Stimulated activated CD8-positive, alpha-beta memory T cell treated with anti-CD3 and anti-CD28 coated beads, Interleukin-12 subunit alpha, Interleukin-12 subunit beta, amount 100 ng/mL, for 4 hours (primary cell): ENCODE measurements at places on chromosomes 4 and X.

DNA sequence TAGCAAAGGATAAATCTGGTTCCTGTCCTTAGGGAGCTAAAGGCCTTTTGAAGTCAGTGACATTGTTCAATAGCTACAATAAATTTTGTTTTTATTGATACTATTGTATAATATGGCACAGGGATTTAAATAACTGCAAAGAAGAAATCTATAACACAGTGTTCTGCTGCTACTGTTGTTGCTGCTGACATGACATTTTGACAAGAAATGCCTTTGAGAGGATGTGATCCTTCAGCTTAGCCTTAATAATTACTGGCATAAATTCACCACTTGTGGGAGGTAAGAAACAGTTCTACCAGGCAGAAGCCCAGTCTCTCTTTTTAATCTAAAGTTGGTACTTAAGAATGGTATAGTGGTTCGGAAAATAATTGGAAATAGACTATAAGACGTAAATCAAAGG is 4.1 kb downstream of the SULT1E1 start:
- no peak for DNase-seq

DNA sequence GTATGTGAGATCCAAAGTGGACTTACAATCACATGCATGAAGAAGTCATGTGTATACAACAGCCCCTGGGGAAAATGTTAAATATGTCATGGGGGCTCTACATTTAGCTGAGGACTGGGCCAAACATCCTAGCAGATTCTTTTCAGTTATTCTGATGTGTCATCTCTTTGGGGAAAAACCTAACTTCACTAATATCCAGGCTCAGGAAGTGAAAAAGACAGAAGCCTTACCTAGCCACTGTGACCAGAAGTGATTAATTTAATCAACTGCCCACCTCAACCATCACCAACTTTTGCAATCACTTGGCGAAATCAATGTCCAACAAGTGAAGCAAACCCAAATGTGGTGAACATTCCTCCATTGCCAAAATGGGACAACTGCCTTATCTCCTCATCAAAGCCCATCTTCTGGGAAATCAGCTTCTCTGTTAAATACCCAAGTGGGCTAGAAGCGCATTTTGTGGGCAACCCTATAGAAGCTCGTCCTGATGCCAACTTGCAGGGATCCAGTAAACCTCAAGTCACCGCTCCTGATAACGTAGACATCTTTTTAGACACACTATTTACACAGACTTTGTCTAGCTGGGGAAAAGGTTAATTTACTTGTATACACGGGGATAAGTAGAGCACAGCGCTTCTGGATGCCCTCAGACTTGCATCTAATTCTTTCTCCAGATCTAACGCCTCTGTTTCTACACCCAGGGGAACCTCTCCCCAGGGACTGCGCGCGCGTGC is 1.4 kb upstream of the HHIP start:
- DNase-seq: no peak

DNA sequence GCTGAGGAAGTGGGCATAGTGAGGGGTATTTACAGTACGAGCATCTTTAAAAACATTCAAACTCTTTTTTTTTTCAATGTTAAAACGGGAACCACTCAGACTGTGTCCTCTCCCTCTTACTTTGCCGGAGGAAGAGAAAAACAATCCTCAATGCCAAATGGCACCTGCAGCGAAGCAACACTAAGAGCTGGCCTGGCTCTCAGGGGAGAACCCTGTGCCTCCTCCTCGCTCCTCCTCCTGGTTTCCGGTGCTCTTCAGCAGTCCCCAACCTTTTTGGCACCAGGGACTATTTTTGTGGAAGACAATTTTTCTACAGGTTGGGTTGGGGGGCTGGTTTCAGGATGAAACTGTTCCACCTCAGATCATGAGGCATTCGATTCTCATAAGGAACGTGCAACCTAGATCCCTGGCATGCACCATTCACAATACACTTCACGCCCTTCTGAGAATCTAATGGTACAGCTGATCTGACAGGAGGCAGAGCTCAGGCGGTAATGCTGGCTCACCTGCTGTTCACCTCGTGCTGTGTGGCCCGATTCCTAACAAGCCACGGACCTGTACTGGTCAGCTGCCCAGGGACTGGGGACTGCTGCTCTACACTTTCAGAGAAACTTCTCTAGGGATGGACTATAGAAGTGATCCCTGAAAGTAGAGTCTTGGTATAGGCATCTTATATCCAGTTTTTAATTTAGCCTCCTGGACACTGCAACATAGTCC is 404.1 kb downstream of the RAPGEF2 start:
- DNase-seq: no peak

GRCh38 chr4:38313999-38314561 is 349.9 kb upstream of the KLF3 start:
- no peak for DNase-seq

- no peak for DNase-seq
Observed at GRCh38 chrX:2243913-2244460, 256.8 kb downstream of the DHRSX start.

- DNase-seq: no peak
Observed at GRCh38 chrX:136395271-136395670, 92.5 kb upstream of the BRS3 start.

GRCh38 chr4:87423317-87424098 is 1.1 kb downstream of the NUDT9 start:
- DNase-seq: no peak

DNA sequence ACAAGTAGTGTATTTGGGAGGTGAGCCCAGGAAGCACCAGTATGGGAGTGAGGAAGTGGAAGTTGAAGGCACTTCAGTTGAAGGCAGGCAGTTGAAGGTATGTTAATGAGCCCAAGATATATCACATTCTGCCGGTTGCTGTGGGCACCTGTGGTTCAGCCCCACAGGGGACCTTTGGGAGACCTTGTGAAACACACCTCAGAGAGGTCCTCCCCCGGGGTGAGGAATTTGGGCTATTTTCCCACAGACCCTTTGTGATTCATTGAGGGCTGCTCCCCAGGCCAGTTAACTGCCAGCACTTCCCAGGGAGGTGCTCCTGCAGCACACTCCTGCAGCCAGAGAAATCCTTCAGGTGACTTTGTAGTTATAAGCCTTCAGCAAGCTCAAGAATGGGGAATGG is 45.9 kb downstream of the PTCHD1 start:
- no peak for DNase-seq

DNA sequence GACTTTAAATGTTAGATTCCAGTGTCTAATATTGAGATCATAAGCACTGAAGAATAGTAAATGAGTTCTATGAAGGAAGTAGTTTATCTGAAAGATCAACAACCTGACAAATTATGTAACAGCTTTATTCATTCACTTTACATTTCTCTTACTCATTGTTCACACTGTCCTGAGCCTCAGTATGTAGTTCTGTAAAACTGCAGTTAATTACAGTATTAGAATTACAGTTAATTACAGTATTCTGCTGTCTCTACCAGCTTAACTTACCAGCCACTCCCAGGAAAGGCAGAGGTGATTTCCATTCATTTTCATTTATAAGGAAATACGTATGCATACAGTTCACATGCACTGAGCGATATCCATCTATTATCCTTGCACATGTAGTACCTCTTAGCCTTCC is 32.7 kb downstream of the NFKB1 start:
- DNase-seq: no peak

DNA sequence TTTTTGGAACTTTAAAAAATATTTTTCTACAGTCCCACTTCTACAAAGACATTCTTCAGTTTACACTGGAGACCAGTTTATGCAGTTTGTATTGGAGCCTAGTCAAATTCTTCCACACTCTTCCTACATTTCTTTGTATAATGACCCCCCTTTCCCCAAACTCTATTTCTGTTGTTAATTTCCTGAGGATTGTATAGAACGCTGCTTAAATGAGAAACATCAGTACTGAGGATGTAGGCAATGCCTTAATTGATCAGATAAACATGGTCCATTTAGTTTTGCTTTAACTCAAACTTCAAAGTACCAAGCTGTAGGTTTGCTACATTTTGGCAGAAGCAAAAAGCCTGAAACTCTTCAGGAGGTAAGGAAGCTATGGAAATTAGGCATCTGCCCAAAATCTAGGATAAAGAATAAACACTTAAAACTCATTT is 155.5 kb downstream of the SLC7A11 start:
- DNase-seq: no peak

DNA sequence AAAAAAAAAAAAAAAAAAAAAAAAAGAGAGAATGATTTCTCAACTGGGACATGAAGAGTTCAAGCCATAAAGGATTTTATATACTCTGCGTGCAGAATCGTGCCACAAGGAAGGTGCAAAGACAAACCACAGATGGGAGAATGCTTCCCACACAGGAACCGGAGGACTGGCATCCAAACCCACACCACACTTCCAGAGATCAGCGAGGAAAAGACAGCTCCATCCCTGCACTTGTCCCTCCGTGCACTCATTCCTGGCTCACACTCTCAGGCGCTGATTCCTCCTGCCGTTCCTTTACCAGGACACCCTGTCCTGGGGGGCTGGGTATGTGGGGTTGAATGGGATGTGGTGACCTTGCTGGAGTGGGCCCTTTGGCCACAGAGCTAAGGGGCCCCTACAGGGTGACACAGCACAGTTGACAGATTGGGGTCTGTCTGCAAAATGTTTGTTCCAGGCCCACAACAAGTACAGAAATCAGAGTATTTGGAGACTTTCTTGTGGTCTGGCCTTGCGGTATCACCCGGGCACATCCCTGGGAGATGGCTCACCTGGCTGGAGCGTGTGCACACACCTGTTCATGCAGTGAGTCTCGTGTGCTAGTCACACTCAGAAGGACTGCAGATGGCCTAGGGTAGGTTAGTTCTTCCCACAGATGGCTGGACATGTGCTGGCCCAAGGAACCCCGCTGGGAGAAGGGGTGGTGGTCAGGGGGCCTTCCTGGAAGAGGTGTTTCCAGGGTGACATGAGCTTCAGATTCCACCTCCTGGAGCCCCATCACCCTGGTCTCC is 55.4 kb upstream of the GPR78 start:
- DNase-seq: no peak

DNA sequence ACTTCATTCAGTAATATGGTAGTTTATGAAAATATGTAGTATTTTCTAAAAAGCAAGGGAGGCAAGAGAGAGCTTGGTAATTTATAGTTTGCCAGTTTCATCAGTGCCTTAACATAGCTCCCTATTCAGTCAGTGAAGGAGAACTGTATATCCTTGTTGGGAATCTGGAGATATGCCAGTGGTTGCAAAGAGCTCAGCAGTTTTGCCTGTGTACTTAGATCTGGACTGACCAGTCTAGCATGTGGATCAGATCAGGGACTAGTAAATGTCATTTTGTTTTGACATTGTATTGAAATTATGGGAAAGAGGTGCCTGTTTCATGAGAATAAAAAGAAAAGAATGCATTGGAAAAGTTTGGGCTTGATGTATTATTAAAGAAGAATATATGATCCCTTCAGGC is 88.6 kb downstream of the ZIC3 start:
- no peak for DNase-seq

DNA sequence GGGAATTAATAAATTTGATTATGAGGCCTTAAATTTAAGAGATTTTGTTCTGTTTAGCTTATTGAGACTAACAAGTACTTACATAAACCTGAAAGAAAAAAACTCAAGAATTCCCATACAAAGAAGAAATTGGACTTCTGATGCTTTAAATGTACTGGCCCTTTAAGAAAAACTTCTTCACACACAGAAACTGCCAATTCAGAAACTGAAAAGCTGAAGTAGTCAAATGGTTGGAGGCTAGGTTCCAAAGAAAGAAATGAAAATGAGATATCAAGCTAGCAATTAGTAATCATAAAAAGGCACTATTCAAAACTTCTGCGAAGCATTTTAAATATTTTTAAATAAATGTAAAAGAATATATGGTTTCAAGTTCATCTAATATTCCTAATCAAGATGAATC is 151.3 kb downstream of the THOC2 start:
- no peak for DNase-seq

DNA sequence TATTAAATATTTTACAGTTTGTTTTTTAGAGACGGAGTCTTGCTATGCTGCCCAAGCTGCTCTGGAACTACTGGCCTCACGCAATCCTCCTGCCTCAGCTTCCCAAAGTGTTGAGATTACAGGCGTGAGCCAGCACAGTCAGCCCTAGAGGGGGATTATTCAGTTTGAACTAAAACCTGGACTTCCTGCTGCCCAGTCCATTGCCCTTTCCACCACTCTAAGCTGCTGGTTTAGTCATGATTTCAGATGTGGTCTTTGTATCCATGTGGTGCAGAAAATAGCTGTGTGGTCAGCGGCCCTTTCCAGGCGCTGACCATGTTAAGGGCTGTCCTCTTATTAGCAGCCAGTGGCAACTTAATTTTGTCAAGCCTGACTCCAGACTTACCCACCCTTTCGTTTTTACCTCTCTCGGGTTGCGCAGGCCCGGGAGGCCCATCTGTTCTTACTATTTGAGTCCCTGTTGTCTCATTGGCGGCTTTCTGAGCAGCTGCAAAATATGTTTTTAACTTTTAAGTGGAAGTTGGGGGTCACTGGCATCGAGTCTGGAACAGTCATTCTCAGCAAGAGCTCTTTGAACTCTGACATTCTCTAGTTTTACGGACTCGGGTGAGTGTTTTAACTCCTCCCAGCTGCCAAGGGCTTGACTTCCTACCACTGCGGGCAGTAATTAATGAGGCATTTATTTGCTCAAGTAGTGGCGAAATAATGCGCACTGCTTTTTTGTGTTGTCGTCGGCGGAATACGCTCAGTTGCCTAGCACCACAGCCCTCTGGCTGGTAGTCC is 773 bp upstream of the VMA21 start:
- DNase-seq: no peak

GRCh38 chr4:16730522-16731205 is 167.8 kb downstream of the LDB2 start:
- DNase-seq: no peak

DNA sequence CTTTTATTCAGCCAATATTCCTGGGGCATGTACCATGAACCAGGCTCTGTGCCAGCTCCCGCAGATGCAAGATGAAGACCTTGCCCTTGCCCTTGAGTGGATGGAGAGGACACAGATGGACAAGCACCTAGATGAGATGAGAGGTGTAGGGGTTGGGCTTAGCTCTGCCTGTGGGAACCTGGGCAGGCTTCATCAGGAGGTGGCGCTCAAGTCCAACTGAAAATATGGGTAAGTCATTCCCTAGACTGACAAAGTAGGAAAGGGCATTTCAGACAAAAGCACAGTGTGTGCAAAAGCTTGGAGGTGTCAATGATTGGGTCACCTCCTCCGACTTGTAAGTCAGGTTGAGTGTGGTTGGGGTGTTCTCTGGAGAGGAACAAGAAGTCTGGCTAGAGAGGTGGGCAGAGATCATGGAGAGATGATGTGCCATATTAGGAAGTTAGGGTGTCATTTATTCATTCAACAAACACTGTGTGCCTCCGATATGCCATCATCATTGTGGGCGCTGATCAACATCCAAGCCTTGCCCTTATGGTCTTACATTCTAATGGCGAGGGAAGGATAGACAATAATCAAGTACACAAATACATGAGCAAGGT is 64.6 kb downstream of the ANAPC4 start:
- DNase-seq: no peak

DNA sequence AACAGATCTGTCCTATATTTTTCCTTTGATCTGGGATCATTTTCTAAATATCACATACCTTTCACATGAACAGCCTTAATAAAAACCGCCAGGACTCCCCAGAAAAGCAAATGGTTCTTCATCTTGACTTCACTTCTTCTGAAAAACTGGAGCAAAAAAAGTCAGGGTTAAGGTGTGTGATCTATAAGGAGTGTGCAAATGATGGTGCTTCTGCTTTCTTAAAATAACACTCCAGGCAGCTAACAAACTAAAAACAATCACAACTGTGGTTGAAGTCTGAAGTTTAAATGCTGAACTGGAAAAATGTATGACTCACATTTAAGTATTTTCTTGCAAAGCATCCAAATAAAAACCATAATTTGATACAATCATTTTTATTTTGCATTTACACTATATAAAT is at the start of gene JCHAIN:
Gene JCHAIN (minus strand): TSS at position 140 of the 400 bp plus-strand sequence. CDS start 18 bp downstream, at position 122.
- DNase-seq: no peak
